ENCODE measurements at places on chromosomes 4 and X. TPM values are rescaled to one million over a fixed set of nuclear protein-coding genes. Genes with fewer than 3 reads are reported as not detected.

GRCh38 chr4:52824603-52825459, 37.3 kb upstream of the RASL11B start:
- peaks cover 17% of the 10 kb centered on the region for H3K4me1 ChIP-seq
- H3K4me3 ChIP-seq, result no peak overlapping the region
- peak overlapping the region; percentile 51 for H3K27ac ChIP-seq
- no peaks in the 10 kb centered on the region for H3K36me3 ChIP-seq

DNA sequence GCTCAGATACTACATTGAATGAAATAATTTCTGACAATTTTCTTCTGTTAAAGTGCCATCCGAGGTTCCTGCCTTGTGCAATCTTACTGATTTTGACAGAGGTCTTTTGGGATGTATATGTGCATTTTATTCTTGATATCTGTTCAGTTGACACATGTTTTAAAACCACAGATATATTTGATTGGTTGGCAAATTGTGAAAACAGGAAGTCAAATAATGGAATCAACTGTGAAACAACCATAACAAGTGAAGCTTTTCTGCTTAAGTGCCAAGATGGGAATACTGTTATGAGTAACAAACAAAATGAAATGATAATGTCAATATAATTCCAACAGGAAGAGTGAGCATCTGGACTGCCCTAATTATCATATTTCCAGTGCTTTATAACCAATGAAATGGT, 84.9 kb upstream of the TET2 start:
- H3K36me3 ChIP-seq, result no peaks in the 10 kb centered on the region
- no peaks in the 10 kb centered on the region for H3K27me3 ChIP-seq

GRCh38 chrX:24150051-24150790, 692 bp downstream of the ZFX start:
- H3K4me3 ChIP-seq, result peak overlapping the region; percentile 93
- peak overlapping the region; percentile 91 for H3K27ac ChIP-seq
- H3K4me1 ChIP-seq, result peaks cover 4% of the 10 kb centered on the region
- no peaks in the 10 kb centered on the region for H3K36me3 ChIP-seq

GRCh38 chr4:174734181-174734580, 94.9 kb downstream of the GLRA3 start:
- H3K27me3 ChIP-seq, result no peaks in the 10 kb centered on the region
- no peak overlapping the region for H3K4me3 ChIP-seq
- DNase-seq, result no peak
- no peak overlapping the region for H3K27ac ChIP-seq

- H3K27ac ChIP-seq, result no peak overlapping the region
- peak; percentile 39 for DNase-seq
- H3K4me1 ChIP-seq, result no peaks in the 10 kb centered on the region
- H3K4me3 ChIP-seq, result no peak overlapping the region
- no peaks in the 10 kb centered on the region for H3K36me3 ChIP-seq
Observed at GRCh38 chrX:133980832-133981588, 4.4 kb downstream of the GPC3 start.

DNA sequence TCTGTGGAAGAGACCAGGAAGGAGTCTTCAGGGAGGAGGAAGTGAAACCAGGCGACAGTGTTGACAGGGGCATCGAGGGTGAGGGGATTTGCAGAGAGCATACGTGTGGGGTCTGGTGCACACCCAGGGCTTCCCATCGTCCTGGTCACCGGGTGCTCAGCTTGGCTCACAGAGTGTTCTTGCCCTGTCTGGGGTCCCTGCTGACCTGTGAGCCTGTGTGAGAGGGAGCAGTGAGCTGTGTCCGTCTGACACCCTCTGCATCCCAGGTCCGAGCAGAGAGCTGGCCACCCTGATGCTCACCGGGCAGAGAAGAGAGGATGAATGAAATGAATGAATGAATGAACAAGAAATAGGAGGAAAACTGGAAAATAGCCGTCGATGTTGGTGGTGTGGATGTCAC, 46.5 kb downstream of the CPZ start:
- H3K27me3 ChIP-seq, result no peaks in the 10 kb centered on the region
- H3K36me3 ChIP-seq, result no peaks in the 10 kb centered on the region
- no peaks in the 10 kb centered on the region for H3K4me1 ChIP-seq
- H3K4me3 ChIP-seq, result no peak overlapping the region

DNA sequence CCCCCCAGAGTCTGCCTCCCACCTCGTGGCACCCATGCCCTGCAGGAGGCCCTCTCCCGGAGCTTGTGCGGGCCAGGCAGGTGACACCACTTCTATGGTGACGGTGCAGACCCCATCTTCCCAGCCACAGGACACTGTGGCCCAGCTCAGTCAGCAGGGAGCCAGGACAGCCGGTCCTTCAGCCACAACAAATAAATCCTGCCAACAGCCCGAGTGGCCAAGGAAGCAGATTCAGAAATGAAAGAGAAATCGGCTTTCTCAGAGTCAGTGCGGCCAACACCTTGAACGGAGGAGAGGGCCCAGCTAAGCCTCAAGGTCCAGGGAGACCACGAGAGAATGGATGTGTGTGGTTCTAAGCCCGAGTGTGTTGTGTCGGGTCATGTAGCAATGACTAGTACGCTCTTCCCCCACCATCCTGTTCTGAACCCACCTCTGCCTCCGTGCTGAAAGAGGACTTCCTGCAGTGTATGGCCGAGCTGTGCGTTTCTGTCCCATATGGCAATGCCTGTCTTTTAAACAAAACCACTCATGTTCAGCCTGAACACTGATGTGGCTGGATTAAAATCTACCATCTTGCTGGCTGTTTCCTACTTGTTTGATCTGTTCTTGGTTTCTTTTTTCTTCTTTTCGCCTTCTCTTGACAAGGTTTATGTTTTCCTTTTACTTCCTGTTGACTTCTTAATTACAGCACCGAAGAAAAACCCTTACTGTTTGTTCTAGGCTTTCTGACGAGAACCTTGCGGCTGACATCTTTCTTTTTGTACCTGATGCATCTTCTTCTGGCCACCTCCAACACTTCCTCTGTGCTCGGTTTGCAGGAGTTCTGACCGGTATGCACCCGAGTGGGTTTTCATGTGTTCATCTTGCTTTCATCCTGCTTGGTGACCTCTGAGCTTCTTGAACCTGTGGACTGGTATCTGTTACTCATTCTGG, 53.1 kb downstream of the GAK start:
- no peaks in the 10 kb centered on the region for H3K4me1 ChIP-seq
- no peaks in the 10 kb centered on the region for H3K27me3 ChIP-seq
- no peak overlapping the region for H3K27ac ChIP-seq
- DNase-seq, result no peak

- H3K4me1 ChIP-seq, result no peaks in the 10 kb centered on the region
- no peak overlapping the region for H3K27ac ChIP-seq
- H3K36me3 ChIP-seq, result no peaks in the 10 kb centered on the region
- DNase-seq, result no peak
- no peaks in the 10 kb centered on the region for H3K27me3 ChIP-seq
- H3K4me3 ChIP-seq, result no peak overlapping the region
Observed at GRCh38 chr4:163139048-163139447, 27.6 kb downstream of the NAF1 start.

GRCh38 chrX:29762006-29762405, 453.4 kb upstream of the MAGEB2 start:
- H3K4me1 ChIP-seq, result no peaks in the 10 kb centered on the region
- H3K4me3 ChIP-seq, result no peak overlapping the region
- H3K36me3 ChIP-seq, result no peaks in the 10 kb centered on the region
- no peaks in the 10 kb centered on the region for H3K27me3 ChIP-seq

- peaks cover 2% of the 10 kb centered on the region for H3K4me1 ChIP-seq
- peak overlapping the region; percentile 29 for H3K4me3 ChIP-seq
- no peaks in the 10 kb centered on the region for H3K27me3 ChIP-seq
- no peak for DNase-seq
Observed at GRCh38 chrX:154486052-154486395, 391 bp downstream of the UBL4A start.

DNA sequence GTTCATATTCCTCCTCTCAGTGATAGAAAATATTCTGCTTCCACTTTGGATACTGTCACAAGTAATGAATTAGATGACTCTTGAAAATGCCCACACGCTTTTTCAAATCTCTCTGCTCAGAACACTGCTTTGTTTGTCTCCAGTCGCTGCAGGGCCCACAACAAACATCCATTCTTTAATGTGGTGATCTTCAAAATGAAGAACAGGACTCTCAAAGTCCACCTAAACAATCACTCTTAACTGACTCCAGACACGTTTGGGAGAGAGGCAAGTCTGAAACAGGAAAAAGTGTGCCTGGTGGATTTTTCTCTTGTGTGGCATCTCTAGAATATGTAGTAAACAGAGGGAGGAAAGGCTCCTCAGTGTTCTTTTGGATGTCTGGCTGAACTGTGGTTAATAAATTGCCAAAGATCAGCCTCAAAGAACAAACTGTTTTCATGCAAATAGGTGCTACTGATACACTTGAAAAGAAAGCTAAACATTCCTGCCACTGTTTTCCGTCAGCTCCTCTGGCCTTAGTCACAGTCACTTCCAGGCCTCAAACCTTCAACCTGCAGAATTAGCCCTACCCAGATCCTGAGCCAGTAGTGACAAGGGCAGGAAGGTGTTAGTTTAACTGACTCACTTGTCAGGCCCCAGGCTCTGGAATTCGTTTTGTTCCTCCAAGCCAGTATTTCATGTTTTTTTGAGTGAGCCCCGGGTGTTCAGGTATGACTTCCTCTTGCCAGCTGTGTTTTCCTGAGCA, 259.6 kb upstream of the GPC4 start:
- no peaks in the 10 kb centered on the region for H3K4me1 ChIP-seq
- DNase-seq, result no peak
- H3K27me3 ChIP-seq, result no peaks in the 10 kb centered on the region
- H3K4me3 ChIP-seq, result no peak overlapping the region

DNA sequence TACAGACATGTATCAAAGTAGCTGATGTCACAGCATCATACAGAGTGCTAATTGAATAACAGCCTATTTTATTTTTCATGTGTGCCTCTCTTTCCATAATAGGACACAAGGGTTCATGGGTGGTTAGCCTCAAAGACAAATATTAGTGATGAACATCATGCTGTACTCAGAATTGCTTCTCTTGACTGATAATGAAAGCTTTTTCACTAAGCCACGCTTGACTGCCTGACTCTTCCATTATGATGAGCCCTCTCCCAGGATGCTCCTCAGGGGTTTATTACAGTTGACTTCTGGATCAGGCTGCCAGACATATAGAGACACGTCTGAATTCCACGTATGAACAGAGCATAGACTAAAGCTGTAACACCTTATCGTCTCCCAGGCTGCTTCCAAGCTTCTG, 2757.5 kb downstream of the PCDH7 start:
- no peak for DNase-seq
- H3K4me1 ChIP-seq, result no peaks in the 10 kb centered on the region
- H3K4me3 ChIP-seq, result no peak overlapping the region
- no peaks in the 10 kb centered on the region for H3K36me3 ChIP-seq
- no peak overlapping the region for H3K27ac ChIP-seq
- no peaks in the 10 kb centered on the region for H3K27me3 ChIP-seq

DNA sequence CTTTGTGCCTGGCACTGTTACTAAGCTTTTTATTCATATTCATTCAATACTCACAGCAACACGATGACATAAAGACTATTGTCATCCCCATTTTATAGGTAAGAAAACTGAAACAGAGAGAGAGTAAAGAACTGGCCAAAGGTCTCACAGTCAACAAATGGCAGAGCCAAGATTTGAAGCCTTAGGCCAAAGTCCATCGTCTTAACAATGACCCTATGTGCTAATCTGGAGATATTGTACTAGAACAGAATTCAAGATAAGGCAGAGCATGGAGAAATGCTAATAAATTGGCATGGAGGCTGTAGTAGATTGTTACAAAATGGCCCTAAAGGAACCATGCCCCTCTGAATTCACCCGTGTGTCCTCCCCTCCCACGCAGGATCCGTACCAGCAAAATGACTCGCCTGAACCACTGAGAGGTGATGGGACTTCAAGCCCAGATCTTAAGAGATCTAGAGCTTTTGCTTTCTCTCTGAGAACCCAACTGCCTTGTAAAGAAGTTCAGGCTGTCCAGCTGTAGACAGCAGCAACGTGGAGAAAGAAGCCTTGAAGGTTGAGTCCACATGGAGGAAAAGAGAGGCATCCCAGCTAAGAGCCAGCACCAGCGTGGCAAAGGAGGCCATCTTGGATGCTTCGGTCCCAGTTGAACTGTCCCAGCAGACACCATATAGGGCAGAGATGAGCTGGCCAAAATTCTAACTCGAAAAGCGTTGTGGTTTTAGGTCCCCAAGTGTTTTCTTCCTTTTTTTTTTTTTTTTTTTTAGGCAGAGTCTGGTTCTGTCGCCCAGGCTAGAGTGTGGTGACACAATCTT, 52.8 kb upstream of the RBM47 start:
- no peaks in the 10 kb centered on the region for H3K27me3 ChIP-seq
- H3K4me3 ChIP-seq, result no peak overlapping the region
- no peak overlapping the region for H3K27ac ChIP-seq
- no peak for DNase-seq

DNA sequence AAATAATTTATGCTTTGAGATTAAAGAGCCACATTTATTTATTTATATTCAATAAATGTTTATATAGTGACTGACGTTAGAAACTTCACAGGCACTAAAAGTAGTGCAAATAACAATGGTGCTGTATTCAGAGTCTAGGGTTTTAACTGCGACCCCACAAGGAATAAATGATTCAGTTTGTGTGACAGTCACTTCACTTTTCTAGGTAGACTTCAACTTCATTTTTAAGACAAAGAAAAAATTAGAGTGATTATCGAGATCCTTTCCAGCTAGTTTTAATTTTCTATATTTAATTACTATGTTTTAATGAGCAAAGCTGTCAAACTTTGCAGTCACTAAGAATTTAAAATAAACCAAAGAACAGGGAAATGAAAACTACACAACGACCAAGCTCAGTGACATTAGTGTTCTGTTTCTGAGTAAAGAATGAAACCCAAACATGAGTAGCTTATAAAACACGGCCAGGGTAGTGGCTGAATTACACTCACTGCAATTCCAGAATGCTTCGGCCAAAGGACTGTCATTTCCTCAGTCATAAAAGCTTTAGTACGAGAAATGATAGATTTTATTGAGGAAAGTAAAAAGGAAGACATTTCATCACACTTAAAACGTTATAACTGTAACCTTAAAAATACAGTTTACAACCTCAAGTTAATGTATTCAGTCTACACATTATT, 38.6 kb downstream of the ADGRA3 start:
- no peak for DNase-seq
- peaks cover 2% of the 10 kb centered on the region for H3K4me1 ChIP-seq
- no peak overlapping the region for H3K27ac ChIP-seq
- H3K36me3 ChIP-seq, result no peaks in the 10 kb centered on the region
- no peaks in the 10 kb centered on the region for H3K27me3 ChIP-seq

GRCh38 chrX:69158166-69158980, 6.9 kb downstream of the PJA1 start:
- H3K4me3 ChIP-seq, result no peak overlapping the region
- DNase-seq, result peak; percentile 72
- H3K27me3 ChIP-seq, result no peaks in the 10 kb centered on the region
- no peak overlapping the region for H3K27ac ChIP-seq

The KLHL15 gene
- 5.6 TPM for total RNA-seq

The GNRHR gene
- not detected for total RNA-seq

The ARHGAP36 gene
- total RNA-seq, result not detected

The FMR1NB gene
- not detected for total RNA-seq

The COX7B2 gene
- total RNA-seq, result not detected

The NSUN7 gene
- total RNA-seq, result 0.51 TPM

The ARMCX1 gene
- 70.4 TPM for total RNA-seq

The FBXW7 gene
- total RNA-seq, result 68.7 TPM

All from fibroblast of lung (primary cell).